ENCODE measurements at places on chromosomes 7 and 10.
A peak's percentile ranks its signal among the peaks of the same experiment; 100 is the strongest.

DNA sequence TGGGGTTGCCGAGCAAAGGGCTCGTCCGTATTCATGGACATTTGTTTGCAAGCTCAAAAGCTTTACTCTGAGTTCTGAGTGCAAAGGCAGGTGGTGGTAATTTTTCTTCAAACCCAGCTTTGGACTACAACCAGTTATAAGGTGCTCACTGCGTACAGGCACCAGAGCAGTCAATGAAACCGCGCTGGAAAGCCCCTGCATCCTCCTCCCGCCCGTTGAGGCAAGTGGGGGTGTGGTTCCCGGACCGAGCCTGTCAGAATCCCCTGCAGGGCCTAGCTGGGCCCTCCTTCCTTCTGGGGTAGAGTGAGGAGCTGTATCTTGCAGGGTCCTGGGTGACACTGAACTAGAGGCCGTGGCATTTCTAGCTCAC is 22.3 kb downstream of the AMZ1 start:
- DNase-seq, result peak; percentile 18

DNA sequence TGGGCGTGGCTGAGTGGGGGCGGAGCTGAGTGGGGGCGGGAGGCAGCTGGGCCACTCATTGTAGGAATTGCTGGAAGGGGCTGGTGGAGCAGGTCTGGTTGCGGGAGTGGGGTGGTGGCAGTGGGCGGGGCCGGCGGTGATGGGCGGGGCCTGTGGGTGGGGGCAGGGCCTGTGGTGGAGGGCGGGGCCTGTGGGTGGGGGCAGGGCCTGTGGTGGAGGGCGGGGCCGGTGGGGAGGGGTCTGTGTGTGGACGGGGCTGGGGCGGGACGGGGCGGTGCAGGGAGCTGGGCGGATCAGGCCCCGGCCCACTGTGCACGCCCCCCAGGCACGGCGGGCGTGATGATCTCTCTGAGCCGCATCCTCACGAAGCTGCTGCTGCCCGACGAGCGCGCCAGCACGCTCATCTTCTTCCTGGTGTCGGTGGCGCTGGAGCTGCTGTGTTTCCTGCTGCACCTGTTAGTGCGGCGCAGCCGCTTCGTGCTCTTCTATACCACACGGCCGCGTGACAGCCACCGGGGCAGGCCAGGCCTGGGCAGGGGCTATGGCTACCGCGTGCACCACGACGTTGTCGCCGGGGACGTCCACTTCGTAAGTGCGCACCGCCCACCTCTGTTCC is 14.0 kb downstream of the SLC29A4 start:
- peak; percentile 34 for DNase-seq

DNA sequence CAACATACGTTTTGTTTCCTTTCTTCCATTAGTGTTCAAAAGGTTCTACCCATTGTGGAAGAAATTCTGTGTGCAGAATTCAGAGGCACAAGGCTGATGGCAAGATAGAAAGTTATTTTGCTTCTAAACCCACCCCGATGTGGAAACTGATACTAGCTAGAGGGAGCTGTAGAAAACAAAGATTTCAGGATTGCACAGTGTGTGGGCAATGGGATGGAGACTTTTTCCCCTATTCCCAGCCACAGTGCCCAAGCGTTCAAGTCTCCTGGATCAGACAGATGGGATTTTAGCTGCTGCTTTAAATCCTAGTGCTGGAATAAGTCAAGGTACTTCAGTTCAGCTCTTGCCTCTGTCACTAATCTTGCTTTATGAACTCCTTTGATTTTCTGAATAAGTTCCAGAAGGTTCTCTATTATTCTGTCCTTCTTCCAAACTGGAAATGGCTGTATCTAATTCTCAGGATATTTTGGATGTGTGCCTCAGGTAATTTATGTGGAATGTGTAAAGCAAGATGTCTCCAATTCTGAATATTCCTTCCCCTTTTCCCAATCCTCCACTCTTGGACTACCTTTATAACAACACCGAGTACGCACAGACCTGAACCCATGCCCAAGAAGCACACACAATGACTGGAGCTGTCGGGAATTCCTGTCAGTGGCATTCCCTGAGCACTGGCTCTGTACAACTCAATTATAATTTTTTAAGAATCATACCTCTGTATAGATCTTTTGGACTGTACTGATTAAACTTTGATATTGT is 473.0 kb downstream of the PLXDC2 start:
- no peak for DNase-seq

DNA sequence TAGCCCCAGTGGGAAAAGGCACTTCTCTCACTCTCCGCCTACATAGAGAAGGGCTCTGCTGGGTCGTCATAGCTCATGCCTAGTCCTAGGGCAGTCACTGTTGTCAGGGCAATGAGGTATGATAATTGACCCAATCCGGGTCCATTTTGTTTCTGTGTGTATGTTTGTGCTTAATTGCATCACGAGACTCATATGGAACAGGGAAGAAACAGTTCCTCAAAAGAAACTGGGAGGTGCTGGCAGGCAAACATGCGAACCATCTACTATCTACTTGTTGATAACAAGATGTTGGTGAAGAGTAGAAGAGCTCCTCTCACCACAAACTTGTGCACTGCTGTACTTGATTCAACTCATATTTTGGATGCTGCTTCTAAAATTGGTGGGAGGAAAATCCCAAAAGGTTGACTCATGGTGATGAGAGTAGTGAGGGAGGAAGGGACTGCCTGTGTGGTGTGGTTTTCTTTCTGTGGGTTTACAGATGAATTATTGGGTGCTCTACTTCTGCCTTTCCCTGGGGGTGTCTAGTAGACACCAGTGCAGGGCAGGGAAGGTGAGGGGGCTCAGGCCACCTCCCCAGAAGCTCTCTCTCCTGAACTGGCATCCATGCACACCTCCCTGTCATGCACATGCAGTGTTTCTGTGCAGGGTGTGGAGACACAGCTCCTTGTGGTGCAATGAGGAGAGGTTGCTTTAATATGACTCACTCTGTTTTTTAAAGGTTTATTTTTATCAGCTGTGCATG is 29.4 kb downstream of the LSMEM1 start:
- no peak for DNase-seq

GRCh38 chr10:33795529-33795928 is 461.1 kb upstream of the NRP1 start:
- no peak for DNase-seq

DNA sequence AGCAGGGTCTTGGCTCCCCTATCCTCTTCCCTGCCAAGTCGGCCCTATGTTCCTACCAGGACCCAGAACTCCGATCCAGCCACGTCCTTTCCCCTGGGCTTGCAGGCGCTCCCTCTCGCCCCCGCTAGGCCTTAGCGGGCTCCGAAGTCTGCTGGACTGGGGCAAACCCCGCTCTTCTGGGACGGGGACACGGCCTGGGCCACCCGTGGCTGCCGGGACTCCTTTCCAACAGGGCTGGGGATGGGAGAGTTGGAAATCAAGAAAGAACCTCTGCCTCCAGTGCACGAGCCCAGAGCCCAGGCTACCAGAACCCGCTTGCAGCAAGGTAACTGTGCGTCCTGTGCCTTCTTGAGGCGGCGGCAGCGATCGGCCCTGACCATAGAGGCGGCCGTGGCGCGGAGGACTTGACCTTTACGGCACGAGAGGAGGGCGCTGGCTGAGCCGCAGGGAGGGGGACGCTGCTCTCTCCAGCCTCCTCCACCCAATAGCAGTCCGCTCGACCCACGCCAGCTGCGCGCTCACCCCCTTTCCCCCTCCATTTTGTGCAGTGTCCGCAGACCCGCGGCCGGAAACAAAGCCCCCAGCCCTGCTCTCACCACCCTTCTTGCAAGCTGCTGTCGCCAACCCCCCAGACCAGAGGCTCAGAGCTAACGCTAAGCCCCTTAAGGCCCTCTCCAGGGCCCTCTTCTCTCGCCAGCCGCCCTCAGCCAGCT is 7.0 kb upstream of the HOXA11 start:
- DNase-seq, result no peak

DNA sequence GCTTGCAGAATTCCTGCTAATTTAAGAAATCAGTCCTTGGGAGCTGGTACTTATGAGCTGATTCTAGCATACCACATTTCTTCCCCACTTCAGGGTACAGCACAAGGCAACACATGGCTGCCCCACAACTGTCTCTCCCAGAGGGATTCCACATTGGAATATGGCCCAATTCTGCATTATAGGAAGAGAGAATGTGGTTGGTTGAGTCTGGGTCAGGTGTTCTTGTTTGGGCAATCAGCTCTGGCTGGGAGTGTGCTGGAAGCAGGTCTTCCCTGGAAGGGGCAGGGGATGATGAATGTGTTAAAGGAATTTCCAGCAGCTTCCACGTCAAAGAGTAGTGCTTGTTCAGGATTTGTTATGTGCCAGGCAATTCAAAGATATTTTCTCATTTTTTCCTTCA is 95.7 kb downstream of the BUB3 start:
- DNase-seq, result no peak

Measured in stimulated activated CD4-positive, alpha-beta T cell treated with anti-CD3 and anti-CD28 coated beads, Interleukin-1b, Interleukin-23, amount 100 ng/mL, for 1 hour (primary cell).